ENCODE measurements at places on chromosomes 2 and 18. TPM values are rescaled to one million over a fixed set of nuclear protein-coding genes. Genes with fewer than 3 reads are reported as not detected.

DIPK1C gene
- total RNA-seq, result not detected

- DNase-seq, result no peak
Measured at GRCh38 chr2:5766056-5766455, 73.9 kb downstream of the SOX11 start.

GRCh38 chr2:191715471-191715870, 37.5 kb downstream of the NABP1 start:
- no peak for DNase-seq

DNA sequence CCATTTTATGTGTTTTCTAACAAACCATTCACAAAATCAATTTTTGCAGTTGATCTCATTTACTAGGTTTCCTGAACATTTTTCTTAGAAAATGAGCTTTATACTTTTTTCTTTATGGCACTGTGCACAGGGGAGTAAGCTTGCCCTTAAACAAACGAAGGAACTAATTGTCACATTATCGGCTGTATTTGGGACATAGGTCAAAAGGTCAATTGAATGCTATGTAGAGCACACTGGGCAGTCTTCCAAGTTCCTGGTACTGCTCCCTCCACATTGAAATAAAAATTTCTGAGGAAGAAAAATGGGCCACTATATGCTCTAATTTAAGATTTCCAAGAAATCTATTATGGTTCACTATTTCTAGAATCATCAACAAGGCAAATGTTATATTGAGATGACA, 93.6 kb upstream of the TMEFF2 start:
- no peak for DNase-seq

DNA sequence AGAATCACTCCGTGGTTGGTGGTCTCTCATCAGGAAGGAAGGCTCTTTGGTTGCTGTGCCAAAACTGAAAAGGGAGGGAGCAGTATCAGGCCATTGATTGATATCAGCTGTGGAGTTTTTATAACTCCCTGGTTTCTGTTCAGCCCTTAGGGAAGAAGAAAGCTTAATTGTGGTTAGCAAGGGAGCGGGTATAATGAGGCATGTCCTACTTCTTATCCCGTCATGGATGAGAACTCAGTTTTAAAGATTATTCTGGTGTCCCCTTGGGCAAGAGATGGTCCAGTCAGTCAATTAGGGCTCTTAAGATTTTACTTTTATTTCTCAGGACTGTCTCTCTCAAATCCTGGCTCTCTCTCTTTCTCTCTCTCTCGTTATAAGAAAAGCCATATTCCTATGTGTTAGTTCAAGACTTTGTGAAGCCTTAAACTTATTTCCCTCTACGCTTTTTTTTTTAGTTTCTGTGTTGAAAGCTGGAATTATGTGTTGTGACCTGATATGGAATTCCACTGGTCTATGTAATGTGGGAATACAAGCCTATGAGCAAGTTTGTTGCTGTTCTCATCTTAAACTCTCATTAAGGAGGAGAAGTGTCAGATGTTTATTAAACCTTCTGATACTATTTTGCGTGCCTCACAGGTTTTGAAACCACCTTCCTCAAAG, 514.0 kb upstream of the CDH2 start:
- no peak for DNase-seq

- peak; percentile 23 for DNase-seq
Measured at GRCh38 chr18:51425475-51425874, 228.0 kb upstream of the MEX3C start.

TBR1 gene
- total RNA-seq, result 0.05 TPM

LIMS3 gene
- 0.17 TPM for total RNA-seq

- DNase-seq, result no peak
Measured at GRCh38 chr2:55009277-55010060, 40.8 kb downstream of the RTN4 start.

IGFBP2 gene
- total RNA-seq, result 3.6 TPM

DNA sequence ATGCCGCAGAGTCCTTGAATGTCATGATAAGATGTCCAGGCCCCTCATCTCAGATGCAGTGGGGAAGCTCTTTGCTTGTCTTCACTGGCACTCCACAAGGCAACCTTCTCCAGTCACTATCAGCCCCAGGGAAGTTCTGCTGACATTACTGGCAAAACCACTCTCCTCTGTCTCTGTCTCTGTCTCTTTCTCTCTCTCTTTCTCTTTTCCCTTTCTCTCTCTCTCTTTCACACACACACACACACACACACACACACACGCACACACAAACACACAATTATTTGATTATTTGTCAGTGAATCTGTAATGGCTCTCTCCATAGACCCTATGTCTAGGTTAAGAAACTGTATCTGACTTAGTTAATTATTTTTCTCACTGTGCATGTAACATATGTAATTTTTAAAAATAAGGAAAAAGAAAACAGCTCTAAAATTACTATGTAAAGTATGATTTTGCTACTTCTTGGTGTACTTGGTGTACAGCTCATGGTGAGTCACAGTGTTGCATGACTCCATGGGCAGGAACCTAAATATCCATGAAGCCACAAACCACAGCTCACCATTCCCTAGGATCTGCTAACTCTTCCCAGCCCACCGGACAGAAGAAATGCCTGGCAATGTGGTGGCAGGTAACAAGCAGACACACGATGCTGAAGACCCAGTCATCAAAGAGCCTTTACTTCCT, 594.9 kb upstream of the ID2 start:
- no peak for DNase-seq

DNA sequence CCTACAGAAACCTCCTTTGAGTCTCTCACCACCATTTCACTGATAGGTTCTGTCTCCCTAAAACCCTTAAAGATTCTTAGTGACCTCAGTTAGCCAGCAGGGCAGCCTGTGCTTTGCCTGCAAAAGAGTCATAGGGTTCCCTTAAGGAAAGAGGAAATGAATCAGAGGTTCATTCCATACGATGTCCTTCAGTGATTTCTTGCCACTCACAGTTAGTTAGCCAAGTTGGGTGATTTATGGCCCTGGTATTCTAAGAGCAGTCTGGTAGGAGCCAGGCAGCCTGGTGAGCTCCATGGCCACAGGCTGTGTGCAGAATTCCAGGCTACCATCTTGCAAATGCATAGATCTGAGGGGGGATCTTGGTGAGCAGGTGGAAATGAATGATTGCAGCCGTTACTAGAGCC, 18.7 kb upstream of the CCBE1 start:
- DNase-seq, result no peak

CRYBA2 gene
- total RNA-seq, result not detected

DNA sequence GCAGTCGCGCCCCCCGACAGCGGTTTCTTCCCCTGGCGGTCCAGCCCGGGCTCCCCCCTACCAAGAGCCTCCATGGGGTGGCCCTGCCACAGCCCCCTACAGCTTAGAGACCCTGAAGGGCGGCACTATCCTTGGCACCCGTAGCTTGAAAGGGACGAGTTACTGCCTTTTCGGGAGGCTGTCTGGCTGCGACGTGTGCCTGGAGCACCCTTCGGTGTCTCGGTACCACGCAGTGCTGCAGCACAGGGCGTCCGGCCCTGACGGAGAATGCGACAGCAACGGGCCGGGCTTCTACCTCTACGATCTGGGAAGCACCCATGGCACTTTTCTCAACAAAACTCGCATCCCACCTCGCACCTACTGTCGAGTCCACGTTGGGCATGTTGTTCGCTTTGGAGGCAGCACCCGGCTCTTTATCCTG, 475 bp downstream of the SLC4A1AP start:
- DNase-seq, result no peak

DNA sequence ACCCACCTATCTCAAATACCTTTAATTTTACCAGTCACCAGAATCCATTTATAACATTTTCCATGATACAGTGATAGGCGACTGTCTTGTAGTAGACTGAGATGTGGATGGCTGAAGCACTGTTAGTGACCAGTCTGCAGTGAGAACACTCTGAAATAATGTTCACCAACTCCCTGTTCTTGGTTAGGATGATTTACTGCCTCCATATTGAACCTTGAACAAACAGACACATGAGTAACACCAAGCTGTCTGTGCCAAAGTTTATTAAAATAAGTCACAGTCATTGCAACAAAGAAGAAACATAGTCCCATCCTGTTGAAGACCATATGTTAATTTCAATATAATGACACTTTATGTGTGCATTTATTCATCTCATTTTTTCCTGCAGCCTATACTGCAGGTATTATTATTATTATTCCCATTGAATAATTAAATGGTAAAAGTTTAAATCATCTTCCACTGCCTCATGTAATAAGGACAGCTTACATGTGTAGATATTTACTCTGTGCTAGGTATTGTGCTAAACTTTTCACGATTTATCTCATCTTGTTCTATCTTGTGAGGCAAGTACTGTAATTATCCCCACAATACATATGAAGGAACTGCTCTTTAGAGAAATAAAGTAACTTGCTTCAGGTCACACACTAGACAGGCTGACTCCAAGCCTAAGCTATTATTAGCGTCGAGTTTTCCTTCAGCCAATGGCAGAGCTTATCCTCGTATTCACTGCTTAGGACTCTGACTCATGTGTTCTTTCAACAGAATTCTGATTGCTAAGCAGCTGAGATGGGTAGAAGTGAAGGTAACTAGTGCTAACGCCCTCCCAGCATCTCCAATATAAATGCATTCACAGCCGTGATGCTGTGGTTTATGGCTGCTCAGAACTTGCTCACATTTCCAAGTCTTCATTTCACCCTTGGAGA, 62.5 kb downstream of the ONECUT2 start:
- DNase-seq, result no peak

- DNase-seq, result no peak
Measured at GRCh38 chr2:118954297-118955060, 12.5 kb downstream of the MARCO start.

- no peak for DNase-seq
Measured at GRCh38 chr18:44732599-44732998, 51.9 kb downstream of the SETBP1 start.

GRCh38 chr2:104120171-104120570, 733.7 kb upstream of the POU3F3 start:
- DNase-seq, result no peak

DNA sequence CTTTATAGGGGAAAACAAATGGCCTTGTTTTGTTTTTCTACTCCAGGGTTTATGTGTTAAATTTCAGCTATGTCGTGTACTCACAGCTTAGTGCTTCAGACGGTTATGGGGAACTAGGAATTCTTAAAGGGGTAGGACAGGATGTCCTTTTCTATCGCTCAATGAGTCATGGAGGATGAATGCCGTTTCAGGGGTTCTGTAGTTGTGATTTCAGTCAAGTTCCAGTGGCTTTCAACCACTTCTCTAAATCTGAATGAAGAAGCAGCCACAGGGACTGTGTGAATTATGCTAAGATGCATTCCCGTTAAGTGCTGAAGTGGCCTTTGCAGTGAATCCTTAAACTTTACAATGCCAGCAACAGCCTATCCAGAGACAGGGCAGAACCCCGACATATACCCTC, 1231.7 kb upstream of the ZEB2 start:
- DNase-seq, result no peak

PARD6G gene
- not detected for total RNA-seq

- DNase-seq, result no peak
Measured at GRCh38 chr2:75503048-75503607, 57.6 kb downstream of the EVA1A start.

GMCL1 gene
- total RNA-seq, result 25.4 TPM

UGT1A8 gene
- not detected for total RNA-seq

GRCh38 chr2:157875641-157876065, 477 bp downstream of the ACVR1 start:
- DNase-seq, result peak; percentile 81

TSPYL6 gene
- total RNA-seq, result not detected

GRCh38 chr2:196925768-196926561, 542 bp downstream of the PGAP1 start:
- peak; percentile 51 for DNase-seq

DNA sequence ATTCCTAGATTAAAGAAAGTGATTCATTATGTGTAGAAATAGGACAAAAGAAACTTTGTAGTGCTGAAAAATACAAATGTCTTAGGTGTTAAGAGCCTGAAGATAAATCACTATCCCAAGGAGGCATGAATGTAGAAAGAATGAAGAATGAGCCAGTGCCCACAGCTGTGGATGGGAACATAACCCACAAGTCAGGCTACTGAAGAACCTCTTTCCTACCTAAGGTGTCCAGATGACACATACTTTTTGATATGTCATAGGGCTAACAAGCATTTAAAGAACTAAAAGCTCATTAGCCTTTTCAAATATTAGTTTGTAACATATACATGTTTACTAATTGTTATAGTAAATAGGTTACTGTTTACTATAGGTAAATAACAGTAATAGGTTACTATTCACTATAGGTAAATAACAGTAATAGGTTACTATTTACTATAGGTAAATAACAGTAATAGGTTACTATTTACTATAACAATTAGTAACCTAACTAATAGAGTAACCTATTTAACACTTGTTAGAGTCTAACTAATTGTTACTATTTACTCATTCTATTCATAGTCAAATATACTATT, 275.0 kb upstream of the KYNU start:
- DNase-seq, result no peak

DPP10 gene
- not detected for total RNA-seq

DNA sequence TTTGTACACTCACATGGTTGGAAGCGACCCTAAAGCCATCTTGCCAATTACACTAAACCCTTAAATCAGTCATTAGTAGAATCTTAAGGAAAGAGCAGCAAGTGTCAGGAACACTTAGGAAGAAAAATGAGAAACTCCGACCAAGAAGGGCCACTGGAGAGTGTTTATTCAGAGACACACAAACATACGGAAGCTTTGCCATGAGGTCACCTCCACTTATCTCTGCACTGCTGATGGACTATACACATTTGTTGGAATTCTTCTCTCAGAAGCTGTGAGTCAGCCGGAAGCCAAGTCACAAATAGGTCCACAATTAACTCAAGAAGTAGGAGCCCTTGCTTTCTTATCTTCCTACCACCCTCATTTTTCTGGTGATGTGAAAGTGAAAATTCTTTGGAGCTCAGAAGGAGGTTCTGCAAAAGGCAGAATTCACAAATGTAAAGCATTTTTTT, 21.6 kb downstream of the BMP10 start:
- no peak for DNase-seq

GRCh38 chr18:21484851-21485636, 115.5 kb downstream of the ESCO1 start:
- no peak for DNase-seq

LBH gene
- total RNA-seq, result 129 TPM
